Suprapubic skin (tissue), 4 donors: ENCODE measurements at places on chromosomes 5 and 9.

DNA sequence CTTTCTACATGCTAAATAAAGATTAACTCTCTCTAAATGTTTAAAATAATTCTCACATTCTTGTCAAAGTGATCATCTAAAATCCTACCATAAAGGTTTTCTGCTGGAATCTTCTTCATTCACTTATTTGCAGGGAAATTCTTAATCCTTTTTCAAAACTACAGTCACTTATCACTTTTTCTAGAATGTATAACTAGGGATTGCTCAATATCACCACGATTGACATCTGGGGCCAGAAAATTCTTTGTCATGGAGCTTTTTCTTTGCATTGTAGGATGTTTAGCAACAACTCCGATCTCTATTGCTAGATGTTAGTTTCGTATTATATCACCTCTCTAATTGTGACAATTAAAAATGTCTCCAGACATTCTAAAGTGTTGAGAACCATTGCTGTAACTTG lies 344.9 kb upstream of the PIK3R1 start:
- H3K4me3 ChIP-seq: no peak overlapping the region
- DNase-seq: no peak
- H3K4me1 ChIP-seq: no peaks in the 10 kb centered on the region

DNA sequence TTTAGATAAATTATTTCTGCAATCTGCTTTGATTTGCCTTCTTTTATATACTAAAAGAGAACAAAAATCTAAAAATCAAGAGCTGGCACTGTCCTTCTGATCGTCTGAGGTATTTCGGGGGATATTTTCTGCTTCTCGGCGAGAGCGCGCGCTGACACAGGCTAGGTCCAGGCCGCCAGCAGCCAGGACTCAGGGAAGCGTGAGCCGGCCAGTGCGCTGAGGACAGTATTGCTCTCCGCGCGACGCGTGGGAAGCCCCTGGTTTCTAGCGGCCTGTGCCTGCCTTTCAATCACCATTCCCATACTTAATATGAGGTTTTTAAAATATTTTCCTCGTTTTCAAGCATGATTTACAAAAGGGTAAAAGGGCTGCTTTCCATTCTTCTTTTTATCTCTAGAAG lies 307.3 kb upstream of the IRX1 start:
- no peaks in the 10 kb centered on the region for H3K4me1 ChIP-seq
- no peaks in the 10 kb centered on the region for H3K36me3 ChIP-seq
- H3K27me3 ChIP-seq: no peaks in the 10 kb centered on the region
- no peak overlapping the region for H3K27ac ChIP-seq
- no peak for DNase-seq
- no peak overlapping the region for H3K4me3 ChIP-seq

DNA sequence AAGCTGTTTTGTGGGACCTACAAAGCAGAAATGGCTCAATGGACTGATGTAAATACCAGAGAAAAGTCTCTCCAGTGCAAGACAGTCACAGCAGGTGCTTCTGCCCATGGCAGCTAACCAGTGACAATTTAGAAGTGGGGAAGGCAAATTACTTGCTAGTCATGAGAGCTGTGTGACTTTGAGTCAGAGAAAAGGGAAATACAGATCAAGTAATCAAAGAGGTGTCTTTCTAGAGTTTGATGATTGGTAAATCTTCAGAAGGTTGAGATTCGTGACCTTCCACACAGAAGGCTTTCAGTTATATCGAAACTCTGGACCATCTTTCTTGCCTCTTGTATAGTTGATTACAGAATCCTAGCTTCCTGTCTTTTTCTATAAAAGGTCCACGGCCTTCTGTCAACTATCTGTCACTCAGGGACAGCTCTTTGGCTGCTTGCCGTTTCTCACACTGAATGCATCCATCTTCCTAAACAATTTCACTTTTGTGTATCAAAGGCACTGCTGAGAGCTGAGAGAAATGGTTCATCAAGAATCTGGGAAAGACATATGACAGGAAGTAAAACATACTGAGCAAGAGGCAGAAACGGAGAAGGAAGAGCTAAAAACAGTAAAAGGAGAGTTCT lies 993.9 kb upstream of the ACO1 start:
- no peak overlapping the region for H3K4me3 ChIP-seq
- no peak overlapping the region for H3K27ac ChIP-seq
- no peaks in the 10 kb centered on the region for H3K4me1 ChIP-seq
- no peaks in the 10 kb centered on the region for H3K36me3 ChIP-seq

GRCh38 chr5:104539618-104540350 lies 977.2 kb upstream of the NUDT12 start:
- no peak overlapping the region for H3K27ac ChIP-seq
- H3K27me3 ChIP-seq: no peaks in the 10 kb centered on the region
- H3K4me1 ChIP-seq: no peaks in the 10 kb centered on the region

- H3K36me3 ChIP-seq: no peaks in the 10 kb centered on the region
- no peaks in the 10 kb centered on the region for H3K4me1 ChIP-seq
- no peak for DNase-seq
- no peak overlapping the region for H3K4me3 ChIP-seq
Measured at GRCh38 chr5:93902288-93902687, 160.9 kb upstream of the POU5F2 start.

GRCh38 chr5:65141493-65141892 lies 340.2 kb downstream of the ADAMTS6 start:
- H3K4me3 ChIP-seq: no peak overlapping the region
- H3K4me1 ChIP-seq: no peaks in the 10 kb centered on the region
- H3K27me3 ChIP-seq: no peaks in the 10 kb centered on the region
- H3K36me3 ChIP-seq: no peaks in the 10 kb centered on the region

DNA sequence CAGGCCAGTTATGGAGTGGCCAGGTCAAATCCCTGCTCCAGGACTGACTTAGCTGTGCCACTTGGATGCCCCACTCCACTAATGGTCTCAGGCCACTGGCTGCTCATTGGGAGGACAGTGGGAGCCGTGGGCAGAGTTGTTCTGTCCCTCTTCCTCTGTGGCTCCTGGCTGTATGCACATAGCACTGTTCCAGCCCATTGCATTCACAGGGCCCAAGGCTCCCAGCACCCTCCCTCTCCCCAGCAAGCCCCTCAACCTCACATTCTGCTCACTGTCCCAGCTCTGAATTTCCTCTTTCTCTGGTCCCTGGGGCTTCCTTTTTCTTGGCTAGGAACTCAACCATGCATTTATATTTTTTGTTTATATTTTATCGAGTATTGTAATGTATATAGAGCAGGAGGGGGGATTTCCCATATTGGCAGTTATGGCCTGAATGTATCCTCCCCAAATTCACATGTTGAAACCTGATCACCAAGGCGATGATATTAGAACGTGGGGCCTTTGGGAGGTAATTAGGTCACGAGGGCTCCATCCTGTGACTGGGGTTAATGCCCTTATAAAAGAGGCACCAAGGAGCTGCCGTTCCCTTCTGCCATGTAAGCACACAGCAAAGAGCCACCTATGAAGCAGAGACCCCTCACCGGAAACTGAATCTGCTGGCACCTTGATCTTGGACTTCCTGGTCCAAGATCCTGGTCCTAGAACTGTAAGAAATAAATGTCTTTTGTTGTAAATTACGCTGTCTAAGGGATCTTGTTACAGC lies 17.0 kb upstream of the MVB12B start:
- no peak overlapping the region for H3K4me3 ChIP-seq
- H3K4me1 ChIP-seq: no peaks in the 10 kb centered on the region
- no peak for DNase-seq

DNA sequence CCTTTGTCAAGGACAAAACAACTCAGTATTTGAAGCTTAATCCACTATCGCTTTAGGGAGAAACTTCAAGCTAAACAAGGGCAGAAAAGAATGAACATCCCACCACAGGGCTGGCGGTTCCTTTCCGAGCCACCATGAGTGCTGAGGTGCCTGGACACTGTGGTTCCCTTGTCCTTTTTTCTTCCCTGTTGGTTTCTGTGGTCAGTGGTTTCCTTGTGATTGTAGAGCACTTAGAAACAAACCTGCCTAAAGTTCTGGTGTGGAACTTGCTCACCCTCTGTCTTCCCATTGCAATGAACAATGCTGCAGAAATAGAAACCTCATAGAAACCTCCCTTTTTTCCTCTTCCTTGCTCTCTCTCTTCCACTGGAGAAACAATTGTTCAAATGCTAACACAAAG lies 79.3 kb upstream of the TBC1D2 start:
- no peak overlapping the region for H3K27ac ChIP-seq
- no peak for DNase-seq
- H3K27me3 ChIP-seq: peaks cover 3% of the 10 kb centered on the region
- no peaks in the 10 kb centered on the region for H3K4me1 ChIP-seq
- no peaks in the 10 kb centered on the region for H3K36me3 ChIP-seq

DNA sequence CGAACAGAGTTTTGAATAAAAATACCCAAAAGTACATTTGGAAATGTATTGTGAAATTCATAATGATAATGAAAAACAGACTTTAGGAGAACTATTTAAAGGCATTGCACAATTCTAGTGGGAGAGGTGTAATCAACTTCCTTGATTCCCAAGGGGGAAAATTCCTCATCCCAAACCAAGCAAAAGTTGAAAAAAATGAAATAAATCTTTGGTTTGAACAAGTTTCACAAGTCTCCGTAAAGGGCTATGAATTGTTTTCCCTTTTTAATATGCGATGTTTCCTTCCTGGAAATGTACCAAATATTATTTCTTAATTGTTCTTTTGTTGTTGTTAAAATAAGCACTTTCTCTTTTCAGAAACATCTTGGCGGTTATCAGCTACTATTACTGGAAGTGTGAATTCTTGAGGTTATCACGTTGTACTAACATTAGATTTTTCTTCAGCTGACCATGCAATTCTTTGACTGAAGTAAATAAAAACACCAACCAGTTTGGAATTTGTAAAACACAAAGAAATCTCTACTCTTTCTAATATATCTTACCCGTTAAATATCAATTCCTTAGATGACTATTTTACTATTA lies 59.3 kb downstream of the SVEP1 start:
- no peaks in the 10 kb centered on the region for H3K36me3 ChIP-seq
- H3K4me1 ChIP-seq: peaks cover 10% of the 10 kb centered on the region
- DNase-seq: no peak
- H3K27me3 ChIP-seq: no peaks in the 10 kb centered on the region

- no peak overlapping the region for H3K4me3 ChIP-seq
- H3K36me3 ChIP-seq: peaks cover 24% of the 10 kb centered on the region
- no peaks in the 10 kb centered on the region for H3K27me3 ChIP-seq
- no peak overlapping the region for H3K27ac ChIP-seq
- no peaks in the 10 kb centered on the region for H3K4me1 ChIP-seq
- DNase-seq: no peak
Measured at GRCh38 chr5:177154003-177154643, 20.6 kb downstream of the NSD1 start.

DNA sequence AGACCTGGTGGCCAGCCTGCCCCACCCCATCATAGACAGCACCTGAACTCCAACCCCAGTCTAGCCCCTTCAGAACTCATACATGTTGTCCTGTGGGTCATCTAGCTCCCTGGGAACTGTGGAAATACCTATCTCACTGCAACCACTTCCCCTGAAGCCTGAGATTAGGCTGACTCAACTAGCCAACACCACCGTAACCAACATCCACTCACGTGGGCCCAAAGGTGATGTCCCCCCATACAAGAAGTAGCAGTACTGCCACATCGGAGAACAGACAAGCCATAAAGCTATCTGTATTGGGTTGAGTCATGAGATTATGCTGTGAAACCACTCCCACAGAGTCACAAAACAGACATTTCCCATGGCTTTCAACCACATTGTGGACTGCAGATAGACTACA lies 46.6 kb downstream of the OSMR start:
- H3K36me3 ChIP-seq: peaks cover 15% of the 10 kb centered on the region
- no peaks in the 10 kb centered on the region for H3K27me3 ChIP-seq
- no peak for DNase-seq
- no peaks in the 10 kb centered on the region for H3K4me1 ChIP-seq
- no peak overlapping the region for H3K27ac ChIP-seq
- H3K4me3 ChIP-seq: no peak overlapping the region
